ENCODE measurements at places on chromosomes 4 and X.
A peak's percentile ranks its signal among the peaks of the same experiment; 100 is the strongest.

DNA sequence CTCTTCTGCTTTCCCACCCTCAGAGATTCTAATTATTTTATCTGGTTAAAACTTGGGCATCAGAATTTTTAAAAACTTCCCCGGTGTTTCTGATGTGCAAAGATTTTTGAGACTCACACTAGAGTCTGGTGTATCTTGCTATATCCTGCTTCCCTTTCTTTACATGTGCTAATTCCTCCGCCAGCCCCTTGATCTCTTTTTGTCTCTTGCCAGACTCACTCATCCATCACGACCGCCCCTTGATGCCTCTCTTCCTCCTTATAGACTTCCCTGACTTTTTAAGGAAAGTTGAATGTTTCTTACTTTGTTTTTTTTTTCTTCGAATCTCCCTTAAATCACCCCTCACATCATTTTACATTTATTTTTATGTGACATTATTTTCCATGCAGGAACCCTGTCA is 274.9 kb upstream of the PITX2 start:
- no peak for DNase-seq

DNA sequence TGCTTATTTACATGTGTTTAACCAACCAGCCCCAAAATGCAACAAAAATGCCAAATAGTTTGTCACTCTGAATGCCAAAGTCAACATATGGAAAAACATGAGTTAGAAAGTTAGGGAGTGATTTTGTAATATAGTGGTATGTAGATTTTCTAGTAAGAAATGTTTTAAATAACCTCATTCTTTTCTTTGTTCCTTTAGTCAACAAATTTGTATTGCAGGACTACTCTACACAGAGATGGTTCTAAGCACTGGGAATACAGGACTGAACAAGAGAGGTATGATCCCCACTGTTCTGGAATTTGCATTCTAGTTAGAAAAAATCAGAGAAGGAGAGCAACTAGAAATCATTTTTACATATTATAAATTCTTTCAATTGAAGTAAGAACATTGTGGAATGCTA is 218.8 kb upstream of the ANXA10 start:
- no peak for DNase-seq

- no peak for DNase-seq
Measured at GRCh38 chr4:85747882-85748491, 273.0 kb downstream of the ARHGAP24 start.

DNA sequence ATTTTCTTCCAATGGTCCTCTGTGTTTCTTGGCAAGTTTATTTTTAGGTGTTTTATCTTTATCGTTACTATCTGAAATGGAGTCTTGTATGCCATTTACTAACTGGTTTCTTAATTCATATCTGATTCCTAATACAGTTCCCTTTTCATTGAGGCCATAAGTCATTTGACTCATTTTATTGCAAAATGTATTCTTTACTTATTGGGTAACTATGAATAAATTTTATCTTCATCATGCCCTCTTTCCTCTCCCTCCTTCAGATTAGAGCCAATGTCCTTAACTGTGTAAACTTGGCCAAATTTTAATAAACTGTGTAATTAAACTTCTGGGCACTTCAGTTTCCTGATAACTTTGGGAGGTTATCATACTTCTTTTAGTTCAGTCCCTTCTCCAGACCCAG is 19.3 kb upstream of the MSMO1 start:
- DNase-seq = no peak

DNA sequence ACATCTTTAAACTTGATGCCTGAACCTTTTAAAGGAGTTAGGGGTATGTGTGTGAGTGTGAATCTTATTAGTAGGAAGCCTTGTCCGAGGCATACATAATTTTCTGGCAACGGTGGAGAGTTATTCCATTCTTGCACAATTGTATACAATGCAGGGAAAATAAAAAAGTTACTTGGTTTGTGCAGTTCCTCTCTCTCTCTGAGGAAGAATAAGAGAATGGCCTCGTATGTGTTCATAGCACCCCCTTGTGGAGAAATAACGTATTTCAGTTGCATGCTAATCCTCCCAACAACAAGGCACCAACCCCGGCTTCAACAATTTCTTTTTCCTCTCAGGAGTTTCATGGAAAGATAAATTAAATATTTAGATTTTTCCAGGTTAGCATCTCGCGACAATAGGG is 33.7 kb upstream of the FGF13 start:
- DNase-seq = no peak

- no peak for DNase-seq
Measured at GRCh38 chr4:82733636-82734035, 65.0 kb downstream of the SCD5 start.

- no peak for DNase-seq
Measured at GRCh38 chr4:187937557-187937956, 58.0 kb upstream of the ZFP42 start.

GRCh38 chr4:576991-577498 is 950 bp upstream of the TMEM271 start:
- no peak for DNase-seq

DNA sequence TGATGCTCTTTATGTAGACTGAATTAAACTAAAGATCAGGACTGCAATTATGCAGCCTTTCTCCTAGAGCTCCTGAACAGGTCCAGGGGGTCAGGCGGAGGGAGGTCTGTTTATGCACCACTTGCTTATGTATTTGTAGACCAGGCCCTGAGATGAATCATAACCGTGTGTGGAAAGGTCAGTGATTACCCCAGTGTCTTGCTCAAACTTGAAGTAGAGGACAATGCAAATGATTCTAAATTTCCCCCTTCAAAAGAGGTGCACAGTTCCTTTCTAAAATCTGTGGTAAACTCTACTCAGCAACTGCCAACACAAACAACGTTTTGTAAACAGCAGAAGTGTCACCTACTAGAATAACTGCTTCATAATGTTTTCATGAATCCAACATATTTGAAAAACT is 13.0 kb upstream of the TBC1D9 start:
- DNase-seq = no peak

- no peak for DNase-seq
Measured at GRCh38 chr4:155338196-155338595, 38.6 kb downstream of the MAP9 start.

DNA sequence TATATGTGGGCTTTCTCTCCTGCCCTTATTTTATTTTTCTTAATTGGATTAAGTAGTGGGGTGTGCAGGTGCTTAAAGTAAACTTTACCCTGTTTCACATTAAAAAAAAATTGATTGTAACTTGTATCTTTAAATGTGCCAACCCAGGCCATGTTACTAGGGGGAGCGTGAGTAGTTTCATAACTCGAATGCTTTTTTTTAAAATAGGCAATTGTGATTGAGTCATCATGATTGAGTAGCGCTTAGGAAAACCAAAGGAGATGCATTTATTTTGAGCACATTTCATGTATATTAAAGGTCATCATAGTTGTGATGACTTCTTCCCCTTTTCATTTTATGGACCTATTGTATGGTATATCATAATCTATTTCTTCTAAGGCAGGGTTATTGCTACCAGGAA is 32.2 kb downstream of the GPAT3 start:
- DNase-seq = no peak

- no peak for DNase-seq
Measured at GRCh38 chr4:107647591-107647990, 72.4 kb downstream of the PAPSS1 start.

GRCh38 chr4:145557720-145558119 is 61.5 kb upstream of the MMAA start:
- DNase-seq = peak; percentile 21

DNA sequence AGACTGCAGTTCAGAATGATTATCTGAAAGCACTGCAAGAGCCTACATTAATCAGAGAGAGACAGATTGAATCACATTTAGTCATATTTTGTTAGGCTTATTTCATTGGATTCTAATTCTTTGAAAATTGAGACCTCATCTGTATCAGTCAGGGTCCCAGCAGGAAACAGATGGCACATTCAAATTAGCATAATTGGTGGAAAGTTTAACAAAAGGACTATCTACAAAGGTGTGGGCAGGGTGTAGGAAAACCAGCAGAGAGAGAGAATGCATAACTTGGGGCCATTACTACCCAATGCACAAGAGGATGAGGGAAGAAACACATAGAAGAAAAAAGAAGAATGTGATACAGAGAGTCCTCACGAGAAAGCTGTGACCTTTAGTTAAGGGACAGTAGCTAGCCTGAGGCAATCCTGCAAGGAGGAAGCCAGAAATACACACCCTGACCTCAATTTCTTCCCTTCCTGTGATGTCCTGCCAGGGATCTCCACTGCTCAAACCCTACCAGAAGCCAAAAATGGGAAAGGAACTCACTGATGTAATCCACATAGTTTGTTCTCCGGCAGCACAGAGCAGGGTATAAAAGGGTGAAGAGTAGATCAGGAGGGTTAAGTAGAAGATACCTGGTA is 17.7 kb upstream of the XKRX start:
- no peak for DNase-seq

DNA sequence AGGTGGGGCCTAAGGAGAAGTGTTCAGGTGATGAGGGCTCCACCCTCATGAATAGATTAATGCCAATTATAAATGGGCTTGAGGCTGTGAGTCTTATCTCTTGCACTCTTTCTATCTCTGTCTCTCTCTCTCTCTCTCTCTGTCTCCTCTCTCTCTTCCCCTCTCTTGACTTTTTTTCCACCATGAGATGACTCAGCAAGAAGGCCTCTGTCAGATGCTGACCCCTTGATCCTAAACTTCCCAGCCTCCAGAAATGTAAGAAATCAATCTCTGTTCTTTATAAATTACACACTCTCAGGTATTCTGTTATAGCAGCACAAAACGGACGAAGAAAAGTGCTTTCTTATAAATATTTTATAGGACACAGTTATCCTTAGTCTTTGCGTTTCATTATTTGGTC is 184.9 kb upstream of the PCDH7 start:
- no peak for DNase-seq

DNA sequence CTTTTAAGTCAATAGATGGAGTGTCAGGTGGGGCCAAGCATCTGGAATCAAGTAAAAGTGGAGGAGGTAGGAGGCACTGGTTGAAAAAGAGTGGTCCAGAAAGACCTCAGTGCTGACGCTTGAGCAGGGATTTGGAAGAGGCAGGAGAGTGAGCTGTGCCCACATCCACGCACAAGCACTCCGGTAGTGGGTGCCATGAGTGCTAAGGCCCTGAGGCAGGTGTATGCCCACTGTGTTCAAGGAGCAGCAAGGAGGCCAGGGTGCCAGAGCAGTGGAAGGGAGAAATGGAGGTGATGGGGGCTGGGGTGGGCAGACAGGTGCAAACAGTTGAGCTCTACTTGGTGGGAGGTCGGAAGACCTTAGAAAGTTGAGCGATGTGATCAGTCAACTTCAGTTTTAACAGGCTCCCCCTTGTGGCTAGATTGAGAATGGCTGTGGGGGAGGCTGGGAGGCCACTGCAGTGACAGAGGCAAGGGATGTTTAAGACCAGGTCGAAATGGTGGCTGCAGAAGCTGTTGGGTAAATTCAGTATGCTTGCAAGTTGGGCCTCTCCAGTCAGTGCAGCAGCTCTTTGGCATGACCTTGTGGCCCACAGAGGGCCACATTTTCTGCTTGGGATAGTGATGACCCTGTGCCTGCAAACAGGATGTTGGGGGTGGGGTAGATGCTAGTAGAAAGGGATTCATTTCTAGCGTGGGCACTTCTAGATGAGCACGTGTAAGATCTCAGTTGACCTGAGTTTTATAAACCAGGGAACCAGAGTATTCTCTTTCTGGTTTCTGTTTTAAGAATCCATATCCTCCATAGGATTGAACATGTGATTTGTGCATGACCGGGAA is 12.7 kb downstream of the TKTL1 start:
- DNase-seq = peak; percentile 54

GRCh38 chrX:38313190-38313589 is 14.1 kb downstream of the RPGR start:
- no peak for DNase-seq

- DNase-seq = no peak
Measured at GRCh38 chrX:8306291-8306925, 135.3 kb upstream of the VCX2 start.

DNA sequence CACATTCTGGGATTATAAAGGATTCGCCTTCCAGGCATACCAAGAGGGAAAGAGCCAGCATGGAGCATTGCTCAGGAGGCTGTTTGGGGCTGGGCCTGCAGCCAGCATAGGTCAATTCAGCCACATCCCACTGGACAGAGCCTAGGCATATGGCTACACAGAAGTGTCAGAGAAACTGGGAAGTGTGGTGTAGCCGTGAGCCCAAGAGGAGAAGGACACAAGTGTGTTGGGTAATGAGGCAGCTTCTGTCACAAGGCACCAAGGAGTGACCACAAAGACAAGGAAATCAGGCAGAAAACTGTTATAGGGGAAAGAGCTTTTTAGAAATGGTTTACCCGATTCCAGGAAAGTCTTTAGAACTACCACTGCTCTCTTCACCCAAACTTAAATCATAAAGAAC is 178.6 kb upstream of the TBL1X start:
- DNase-seq = no peak

- DNase-seq = no peak
Measured at GRCh38 chr4:79017481-79017880, 78.2 kb upstream of the PAQR3 start.

GRCh38 chrX:49661881-49662280 is 33.9 kb downstream of the PAGE1 start:
- DNase-seq = no peak

DNA sequence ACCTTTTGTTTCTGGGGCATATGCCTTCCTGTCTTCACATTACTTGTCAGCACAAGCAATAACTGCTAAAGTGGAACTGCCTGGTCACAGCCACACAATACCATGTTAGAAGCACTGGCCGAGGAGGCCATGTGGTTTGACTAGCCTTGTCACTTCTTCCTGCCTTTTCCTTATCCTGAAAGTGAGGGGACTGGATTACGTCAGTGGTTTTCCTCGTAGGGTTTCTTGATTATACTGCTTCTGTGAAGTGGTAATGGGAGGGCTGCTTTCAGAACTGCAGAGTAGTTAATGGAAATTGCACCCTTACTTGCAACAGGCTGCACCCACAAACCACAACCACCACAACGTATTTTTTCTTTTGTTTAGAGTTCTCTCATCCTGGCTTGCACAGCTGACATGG is 26.6 kb downstream of the ZRSR2 start:
- DNase-seq = peak; percentile 15

DNA sequence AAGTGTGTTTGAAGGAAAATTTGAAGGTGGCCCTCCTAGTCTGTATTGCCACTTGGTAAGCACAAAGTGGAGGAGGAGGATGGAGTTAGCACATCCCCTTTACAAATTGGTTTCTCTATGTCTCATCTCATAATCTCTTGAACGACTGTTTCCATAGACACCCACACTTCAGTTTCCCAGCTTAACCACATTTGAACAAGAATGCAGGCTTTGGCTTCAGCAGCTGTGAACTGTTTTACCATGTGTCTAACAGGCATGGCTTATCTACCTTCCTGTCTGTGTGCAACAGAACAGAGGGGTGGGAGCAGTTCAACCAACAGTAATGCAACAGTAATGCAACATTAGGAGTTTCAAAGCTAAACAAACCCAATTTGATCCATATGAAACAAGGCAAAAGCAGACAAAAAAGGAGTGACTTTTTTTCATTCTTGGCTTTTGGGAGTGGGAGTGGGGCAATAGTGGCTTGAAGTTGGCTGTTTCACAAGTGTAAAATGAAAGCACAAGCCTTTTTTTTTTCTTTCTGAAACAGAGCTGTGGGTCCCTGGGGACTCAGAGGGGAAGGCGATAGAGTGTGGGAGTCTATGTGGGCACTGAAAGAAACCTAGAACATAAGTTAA is 108.0 kb downstream of the ITM2A start:
- peak; percentile 22 for DNase-seq
